ENCODE measurements at places on chromosomes 16 and 17.

DNA sequence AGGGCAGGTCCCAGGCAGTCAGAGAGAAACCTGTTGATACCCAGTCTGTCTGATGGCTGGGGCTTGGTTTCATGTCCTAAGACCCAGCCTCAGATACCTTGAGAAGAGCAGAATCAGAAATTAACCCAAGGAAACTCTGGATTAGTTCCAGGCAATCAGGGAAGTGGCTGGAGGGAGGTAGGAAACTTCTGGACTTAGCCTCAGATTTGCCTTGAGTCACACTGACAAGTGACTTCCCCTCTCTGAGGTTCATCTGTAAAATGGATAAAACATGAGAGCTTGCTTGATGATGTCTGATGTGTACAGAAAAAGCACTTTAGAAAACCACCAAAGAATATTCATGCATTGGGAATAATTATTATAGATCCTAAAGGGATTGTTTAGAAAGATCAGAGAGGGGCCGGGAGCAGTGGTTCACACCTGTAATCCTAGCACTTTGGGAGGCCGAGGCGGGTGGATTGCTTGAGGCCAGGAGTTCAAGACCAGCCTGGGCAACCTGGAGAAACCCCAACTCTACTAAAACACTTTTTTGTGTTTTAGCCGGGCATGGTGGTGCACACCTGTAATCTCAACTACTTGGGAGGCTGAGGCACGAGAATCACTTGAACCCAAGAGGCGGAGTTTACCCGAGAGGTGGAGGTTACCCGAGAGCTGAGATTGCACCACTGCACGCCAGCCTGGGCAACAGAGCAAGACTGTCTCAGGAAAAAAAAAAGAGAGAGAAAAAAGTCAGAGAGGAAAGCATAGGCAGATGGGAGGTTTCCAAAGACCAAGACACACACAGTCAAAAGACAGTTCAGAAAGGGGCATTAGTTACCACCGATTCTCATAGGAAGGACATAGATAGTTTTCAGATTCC is 3.8 kb downstream of the CIITA start:
- no peak for DNase-seq

- no peak for DNase-seq
Measured at GRCh38 chr17:31598921-31599571, 207.6 kb downstream of the RAB11FIP4 start.

GRCh38 chr17:82217120-82217529 is 4.5 kb upstream of the CCDC57 start:
- no peak for DNase-seq

- DNase-seq, result no peak
Measured at GRCh38 chr16:78331731-78332130, 232.3 kb downstream of the WWOX start.

DNA sequence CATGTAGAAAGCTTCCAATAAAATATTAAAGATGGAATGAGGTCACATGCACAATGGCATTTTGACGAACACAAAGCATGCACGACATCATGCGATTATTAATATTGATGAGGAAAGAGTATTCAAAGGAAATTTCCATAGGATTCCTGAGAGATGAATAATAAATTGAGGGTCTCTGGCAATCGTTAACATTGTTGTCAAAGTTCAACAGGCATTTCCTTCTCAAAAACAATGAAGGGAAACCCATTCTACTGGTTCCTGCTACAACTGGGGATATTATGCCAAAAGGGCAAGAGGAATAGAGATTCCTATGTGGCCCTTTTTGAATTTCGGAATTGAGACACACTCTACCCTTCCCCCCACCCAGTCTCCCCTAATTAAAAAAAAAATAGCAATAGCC is 128.3 kb upstream of the NUDT7 start:
- no peak for DNase-seq

GRCh38 chr16:77946823-77947222 is 75.5 kb upstream of the CLEC3A start:
- DNase-seq, result no peak

DNA sequence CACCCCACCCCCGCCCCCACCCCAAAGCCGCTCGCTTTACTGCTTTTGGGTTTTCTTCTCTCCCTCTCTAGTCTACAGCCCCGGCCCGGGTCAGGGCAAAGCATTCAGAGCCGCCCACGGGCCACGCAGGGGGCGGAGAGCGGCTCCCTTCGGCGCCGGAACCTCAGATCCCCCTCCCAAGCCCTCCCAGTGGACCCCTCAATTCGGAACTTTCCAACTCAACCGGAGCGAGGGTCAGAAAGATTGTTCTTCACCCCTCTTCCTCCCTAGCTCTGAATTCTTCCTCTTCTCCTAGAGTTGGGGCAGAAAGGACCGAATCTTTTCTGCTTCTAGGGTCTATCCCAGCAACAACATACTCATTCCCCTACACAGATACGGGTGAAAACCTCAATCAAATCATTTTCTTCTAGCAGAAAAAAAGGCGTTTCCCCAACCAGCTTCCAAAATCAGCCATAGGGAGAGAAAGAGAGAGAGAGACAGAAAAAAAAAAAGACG is 1.0 kb downstream of the HOXB2 start:
- DNase-seq, result no peak

GRCh38 chr17:62566996-62567578 is 60.4 kb upstream of the MRC2 start:
- no peak for DNase-seq

DNA sequence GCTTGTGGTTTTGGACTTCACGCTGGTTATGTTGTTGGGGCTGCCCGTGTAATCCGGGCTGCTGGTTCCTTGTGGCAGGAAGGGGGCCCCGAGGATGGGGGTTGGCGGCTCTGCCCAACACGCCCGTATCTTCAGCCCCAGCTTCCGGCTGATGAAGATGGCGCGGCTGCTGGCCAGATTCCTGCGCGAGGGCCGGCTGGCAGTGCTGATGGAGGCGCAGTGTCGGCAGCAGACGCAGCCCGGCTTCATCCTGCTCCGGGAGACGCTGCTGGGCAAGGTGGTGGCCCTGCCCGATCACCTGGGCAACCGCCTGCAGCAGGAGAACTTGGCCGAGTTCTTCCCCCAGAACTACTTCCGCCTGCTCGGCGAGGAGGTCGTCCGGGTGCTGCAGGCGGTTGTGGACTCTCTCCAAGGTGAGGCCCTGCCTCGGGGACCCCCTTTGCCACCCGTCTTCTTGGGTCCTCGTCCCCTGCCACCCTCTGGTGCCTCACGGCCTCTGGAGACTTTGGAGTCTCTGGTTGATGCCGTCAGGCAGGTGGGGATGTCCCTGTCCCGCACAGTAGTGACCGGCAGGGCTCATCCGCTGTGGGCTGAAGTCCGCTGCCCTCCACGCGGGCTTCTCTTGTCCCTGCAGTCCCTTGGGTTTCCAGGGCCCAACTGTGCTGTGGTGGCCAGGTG is 2.2 kb downstream of the TELO2 start:
- no peak for DNase-seq

DNA sequence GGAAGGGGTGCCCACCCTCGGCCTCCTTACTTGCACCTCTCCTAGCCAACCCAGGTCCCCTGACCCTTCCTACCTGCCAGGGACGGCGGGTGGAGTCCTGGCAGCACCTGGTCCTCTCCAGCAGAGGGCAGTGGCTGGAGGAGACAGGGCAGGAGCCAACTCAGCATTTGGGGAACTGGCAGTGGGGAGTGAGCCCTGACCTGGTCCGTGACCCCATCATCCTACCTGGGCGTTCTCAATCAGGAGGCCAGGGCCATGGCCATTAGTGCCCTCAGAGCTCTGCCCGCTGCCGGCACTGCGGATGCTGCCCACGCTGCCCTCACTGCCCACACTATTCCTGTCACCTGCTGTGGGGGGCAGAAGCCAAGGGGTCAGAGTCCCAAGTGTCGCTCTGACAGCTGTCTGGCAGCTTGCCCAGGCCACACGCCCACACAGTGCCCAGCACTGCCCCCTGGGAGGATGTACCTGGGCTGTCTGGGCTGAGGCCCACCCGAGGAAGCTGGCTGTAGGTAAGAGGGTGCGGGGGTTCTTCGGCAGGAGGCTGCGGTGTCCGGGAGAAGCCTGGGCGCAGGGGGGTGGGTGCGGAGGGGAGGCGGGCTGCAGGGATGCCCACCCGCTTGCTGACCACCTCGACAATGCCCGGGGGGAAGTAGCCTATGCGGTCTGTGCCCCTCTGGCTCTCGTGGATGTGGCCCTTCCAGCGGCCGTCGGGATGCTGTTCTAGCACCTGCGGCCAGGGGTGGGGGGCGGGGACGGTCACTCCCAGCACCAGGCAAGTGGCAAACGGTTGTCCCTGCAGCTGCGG is 10.8 kb downstream of the CASKIN2 start:
- no peak for DNase-seq

DNA sequence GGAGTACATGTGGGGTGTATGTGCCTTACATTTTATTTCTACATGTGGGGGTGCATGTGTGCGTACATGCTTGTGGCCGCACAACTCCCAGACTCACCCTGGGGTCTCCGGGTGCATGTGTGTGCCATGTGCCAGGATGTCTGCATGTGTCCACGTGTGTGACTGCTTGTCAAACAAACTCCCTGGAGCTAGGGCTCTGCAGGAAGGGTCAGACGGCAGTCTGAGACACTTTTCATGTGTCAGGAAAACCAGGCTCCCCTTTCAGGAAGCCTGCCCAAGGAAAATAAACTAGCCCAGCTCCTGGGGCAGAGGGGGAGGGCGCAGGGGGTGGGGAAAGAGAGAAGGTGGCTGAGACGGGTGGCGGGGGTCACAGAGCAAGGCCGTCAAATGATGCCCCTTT is 44.7 kb downstream of the FZD2 start:
- no peak for DNase-seq

All from globus pallidus (tissue), 1 donor.